Natural killer cell treated with Interleukin-12 subunit alpha and Interleukin-12 subunit beta and Interleukin-15 and Interleukin-18, amount 100 ng/mL, for 72 hours (primary cell): ENCODE measurements at places on chromosomes 6 and 20. TPM values are rescaled to one million over a fixed set of nuclear protein-coding genes. Genes with fewer than 3 reads are reported as not detected.

DNA sequence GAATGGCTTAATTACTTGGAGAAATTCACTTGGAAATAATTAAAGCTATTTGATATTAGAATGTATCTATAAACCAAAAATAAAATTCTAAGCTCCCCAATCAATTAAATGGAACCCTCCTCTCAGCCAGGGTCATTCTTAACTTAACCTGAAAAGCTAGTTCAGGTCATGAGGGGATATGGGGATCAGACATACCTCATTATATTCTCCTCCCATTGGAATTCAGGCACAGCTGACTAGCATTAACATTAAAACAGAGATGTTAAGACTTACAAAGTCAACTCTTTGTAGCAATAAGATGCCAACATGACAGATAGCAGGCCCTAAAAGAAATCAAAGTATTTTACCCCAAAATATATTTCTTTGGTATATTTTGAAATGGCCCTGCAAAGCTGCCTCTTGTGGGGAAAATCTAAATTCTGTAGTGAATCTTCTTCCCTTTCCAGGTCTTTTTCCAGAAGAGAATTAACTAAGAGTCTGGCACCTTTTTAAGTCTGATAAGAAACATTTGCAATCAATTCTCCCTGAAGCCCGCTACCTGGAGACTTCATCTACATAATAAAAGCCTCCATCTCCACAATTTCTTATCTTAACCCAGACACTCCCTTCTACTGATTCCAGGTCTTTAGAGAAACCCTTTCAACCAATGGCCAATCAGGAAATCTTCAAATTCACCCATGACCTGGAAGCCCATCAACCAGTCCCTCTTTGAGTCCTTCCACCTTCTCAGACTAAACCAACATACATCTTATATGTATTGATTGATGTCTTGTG is 231.2 kb downstream of the ADGB start:
- no peaks in the 10 kb centered on the region for H3K36me3 ChIP-seq
- DNase-seq, result no peak
- no peaks in the 10 kb centered on the region for H3K4me1 ChIP-seq
- no peak overlapping the region for H3K4me3 ChIP-seq

- H3K4me1 ChIP-seq, result peaks cover 3% of the 10 kb centered on the region
- DNase-seq, result no peak
- H3K36me3 ChIP-seq, result peaks cover 14% of the 10 kb centered on the region
- H3K4me3 ChIP-seq, result no peak overlapping the region
Measured at GRCh38 chr20:20134941-20135575, 82.7 kb downstream of the CFAP61 start.

GRCh38 chr6:142692942-142693341 is 252.0 kb downstream of the HIVEP2 start:
- H3K27me3 ChIP-seq, result peaks cover 5% of the 10 kb centered on the region
- DNase-seq, result peak; percentile 69
- H3K36me3 ChIP-seq, result no peaks in the 10 kb centered on the region
- H3K4me3 ChIP-seq, result no peak overlapping the region
- H3K4me1 ChIP-seq, result peaks cover 14% of the 10 kb centered on the region

Gene BMP7
- total RNA-seq, result not detected

Gene MAPK13
- 40.7 TPM for total RNA-seq

Gene SAPCD1
- 9.2 TPM for total RNA-seq
